Stimulated activated naive CD8-positive, alpha-beta T cell treated with anti-CD3 and anti-CD28 coated beads, Interleukin-15, Interleukin-2, amounts not matched to agents 100 U/mL and 50 U/mL, for 24 hours (primary cell): ENCODE measurements at places on chromosomes 5 and 9.

- no peak for DNase-seq
Observed at GRCh38 chr5:154506049-154506715, 28.2 kb upstream of the HAND1 start.

GRCh38 chr9:99750526-99750925, 71.2 kb upstream of the NR4A3 start:
- no peak for DNase-seq

DNA sequence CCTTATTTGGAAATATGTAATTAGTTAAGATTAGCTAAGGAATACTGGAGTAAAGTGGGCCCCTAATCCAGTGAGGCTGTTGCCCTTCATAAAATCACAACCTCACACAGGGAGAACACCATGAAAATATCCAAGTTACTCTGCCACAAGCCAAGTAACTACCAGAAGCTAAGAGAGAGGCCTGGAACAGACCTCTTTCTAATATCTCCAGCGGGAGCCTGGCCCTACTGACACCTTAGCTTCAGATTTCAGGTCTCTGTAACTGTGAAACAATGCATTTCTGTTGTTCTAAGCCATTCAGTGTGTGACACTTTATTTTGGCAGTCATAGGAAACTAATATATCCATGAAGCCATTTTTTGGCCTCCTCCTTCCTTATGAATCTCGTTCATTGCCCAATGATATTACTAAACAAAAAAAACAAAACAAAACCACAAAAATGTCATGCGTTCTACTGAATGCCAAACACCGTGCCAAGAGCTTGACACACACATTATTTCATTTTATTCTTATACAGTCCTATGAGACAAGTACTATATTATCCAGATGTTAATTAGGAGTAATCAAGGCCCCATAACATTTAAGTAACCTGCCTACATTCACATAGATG, 699.0 kb downstream of the MAT2B start:
- DNase-seq = no peak

GRCh38 chr9:136245219-136246150, at the start of gene QSOX2:
QSOX2 (minus strand) TSS chr9:136245812; CDS start chr9:136245803, 9 bp downstream.
- DNase-seq = peak; percentile 87

- DNase-seq = no peak
Observed at GRCh38 chr9:104783588-104783987, 19.7 kb downstream of the NIPSNAP3B start.

DNA sequence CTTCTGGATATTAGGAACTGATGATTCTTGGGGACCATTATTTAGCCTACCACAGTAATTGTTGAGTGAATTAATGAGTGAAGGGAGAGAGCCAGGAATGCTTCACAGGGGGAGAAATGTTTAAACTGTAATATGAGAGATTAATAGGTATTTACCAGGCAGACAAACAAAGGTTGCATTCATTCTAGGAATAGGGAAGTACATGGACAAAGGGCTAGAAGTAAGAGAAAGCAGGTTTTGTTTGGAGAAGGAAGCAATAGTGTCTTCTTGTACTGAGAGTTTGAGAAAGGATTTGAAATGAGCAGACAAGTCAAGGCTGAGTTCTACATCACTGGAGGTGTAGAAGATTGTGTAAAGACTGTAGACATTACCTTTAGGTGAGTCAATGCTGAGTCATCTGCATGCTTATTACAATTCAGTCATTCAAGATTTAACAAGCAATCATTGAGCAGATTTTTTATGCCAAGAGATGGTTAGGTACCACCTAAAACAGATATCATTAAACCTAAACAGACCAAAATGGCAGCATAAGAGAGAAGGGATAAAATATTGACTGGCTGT, 8.0 kb downstream of the TAF1L start:
- DNase-seq = no peak

DNA sequence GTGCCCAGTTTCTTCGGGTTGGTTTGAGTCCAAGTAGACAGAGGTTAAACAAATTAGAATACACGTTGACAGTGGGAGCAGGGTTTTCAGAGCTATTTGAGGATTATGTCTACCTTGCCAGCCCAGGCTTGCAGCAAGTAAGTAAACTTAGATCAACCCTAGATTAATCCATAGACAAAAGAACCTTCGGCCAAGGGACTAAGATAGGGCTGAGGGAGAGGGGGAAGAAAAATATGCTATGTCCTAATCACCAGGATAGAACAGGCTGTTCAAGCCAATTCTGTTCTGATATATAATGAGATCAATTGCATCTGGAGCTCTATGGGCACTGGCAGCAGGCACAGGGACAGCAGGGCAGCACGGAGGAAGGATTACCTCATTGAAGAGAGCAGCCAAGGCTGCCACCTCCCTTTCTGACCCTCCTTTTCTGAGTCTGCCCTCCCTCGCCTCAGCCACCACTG, 377.7 kb downstream of the PIK3R1 start:
- DNase-seq = no peak
